ENCODE measurements at places on chromosomes 5 and 9.

DNA sequence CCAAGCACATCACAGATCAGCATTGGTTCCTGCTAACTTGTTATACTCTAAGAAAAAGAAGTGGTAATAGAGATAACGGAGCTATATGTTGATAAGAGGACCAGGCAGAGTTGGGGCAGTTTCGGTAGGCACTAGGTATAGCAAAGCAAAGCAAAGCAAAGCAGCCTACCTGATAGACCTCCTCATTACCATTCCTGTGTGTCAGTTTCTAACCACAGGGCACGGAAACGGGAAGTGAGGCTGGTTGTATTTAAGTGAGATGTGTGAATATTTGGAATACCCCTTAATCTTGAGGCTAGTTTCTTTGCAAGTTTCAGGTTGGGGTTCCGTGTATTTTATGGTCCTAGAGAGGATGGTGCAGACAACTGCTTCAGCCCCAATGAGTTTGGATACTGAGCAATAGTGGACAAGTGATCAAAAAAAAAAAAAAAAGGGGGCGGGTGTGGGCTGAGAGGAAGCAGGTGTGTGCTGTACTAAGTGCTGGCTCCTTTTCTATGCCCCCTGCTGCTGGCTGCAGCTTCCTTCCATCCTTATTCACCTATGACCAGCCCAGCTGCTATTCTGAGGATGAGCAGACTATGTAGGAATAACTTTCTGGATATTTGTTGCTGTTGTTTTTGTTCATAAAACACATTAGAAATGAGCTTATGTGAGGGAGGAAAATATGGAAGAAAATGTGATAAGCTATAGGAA, 183.3 kb downstream of the SH3GL2 start:
- DNase-seq = no peak

DNA sequence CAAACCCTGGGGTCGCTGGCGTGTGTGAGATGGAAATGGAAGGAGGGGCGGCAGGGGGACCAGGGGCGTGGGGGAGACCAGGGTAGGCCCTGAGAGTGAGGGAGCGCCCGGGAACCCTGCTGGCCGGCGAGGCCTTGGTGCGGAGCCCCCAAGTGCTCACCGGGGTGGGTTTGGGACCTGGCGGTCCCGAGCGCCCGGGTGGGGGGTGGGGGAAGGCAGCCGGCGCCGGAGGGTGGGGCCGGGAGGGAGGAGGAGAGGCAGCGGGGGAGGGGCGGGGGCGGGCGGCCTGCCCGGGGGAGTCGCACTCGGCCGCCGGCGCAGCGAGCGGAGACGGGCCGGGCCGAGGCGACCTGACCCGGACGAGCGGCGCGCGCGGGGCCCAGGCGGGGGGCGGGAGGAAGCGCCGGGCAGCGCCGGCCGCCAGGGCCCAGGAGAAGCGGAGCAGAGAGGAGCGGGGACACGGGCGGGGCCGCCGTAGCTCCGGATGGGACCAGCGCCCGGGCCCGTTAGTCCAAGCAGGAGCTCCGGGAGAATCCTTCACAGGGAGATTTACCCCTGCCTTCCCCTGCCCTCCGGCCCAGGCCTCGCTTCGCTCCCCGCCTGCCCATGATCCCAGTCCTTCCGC, at the start of gene NPR2:
TSS of gene NPR2 (plus strand) at position 295 of the 625 bp plus-strand sequence. CDS start 818 bp downstream, outside the sequence.
- DNase-seq = no peak

DNA sequence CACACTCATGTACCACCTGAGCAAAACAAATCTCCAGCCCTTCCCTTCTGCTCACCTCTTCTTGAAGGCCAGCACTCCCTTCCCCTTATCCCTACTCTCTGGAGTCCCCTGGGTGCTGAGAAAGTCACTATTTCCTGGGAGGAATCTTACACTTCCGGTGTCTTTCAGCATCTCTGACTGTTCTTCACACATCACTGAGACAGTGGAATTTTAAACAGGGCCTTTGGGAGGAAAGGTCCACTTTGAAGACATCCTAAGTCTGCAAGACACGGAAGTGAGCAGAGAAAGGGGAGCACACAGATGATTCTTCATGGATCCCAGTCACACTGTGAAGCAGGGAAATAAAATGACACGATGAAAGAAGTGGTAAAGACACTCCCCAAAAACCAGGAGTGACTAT, 25.6 kb downstream of the FRMD3 start:
- no peak for DNase-seq

DNA sequence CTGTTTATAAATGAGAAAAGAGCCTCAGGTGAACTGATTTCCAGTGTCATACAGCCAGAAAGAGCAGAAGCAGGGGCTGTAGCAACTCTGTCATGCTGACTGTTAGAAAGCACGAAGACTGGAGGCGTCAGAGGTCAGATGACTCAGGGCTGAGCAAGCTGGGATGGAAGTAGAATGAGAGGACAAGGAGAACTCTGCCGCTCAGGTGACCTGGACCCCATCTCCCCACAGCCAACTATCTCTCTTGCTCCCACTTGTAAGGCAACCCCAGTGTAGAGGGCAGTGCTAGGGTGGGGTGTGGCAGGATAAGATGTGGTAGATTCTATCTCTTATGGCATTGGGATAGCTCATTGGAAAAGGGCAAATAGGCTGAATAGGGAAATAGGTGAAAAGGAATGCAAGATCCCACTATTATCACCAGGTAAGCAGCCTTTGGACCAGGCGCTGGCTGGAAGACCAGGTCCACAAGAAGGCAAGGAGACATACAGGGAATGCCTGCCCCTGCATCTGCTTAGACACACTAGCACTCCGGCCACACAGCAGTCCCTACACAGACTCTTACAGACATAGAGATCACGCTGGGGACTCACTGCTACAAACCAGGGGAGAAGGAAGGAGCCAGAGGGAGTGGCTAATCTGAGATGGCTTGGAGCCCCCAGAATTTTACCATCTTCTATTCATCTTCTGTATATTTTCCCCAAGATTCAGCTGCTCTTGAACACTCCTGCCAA, 21.2 kb upstream of the LOX start:
- DNase-seq = no peak

- DNase-seq = no peak
Observed at GRCh38 chr9:776086-776485, 65.4 kb upstream of the DMRT1 start.

- no peak for DNase-seq
Observed at GRCh38 chr5:176528301-176528700, 8.9 kb downstream of the RNF44 start.

DNA sequence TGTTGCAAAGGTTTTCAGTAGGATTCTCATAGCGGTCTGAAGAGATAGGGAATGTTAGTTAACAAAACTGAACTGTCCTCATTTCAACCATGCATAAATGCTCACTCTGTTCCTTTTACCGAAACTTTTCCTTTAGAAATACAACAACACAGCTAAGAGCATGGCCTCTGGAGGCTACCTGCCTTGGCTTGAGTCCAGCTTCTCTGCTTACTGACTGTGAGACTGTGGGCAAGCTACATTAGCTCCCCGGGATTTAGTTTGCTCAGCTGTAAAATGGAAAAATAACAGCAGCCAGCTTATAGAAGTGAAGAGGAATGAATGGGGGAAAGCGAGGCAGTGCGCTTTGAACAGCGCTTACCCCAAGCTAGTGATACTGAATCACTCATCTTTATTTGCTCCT, 507.9 kb upstream of the DAP start:
- no peak for DNase-seq

- no peak for DNase-seq
Observed at GRCh38 chr5:105872569-105873270, 1798.0 kb downstream of the EFNA5 start.

DNA sequence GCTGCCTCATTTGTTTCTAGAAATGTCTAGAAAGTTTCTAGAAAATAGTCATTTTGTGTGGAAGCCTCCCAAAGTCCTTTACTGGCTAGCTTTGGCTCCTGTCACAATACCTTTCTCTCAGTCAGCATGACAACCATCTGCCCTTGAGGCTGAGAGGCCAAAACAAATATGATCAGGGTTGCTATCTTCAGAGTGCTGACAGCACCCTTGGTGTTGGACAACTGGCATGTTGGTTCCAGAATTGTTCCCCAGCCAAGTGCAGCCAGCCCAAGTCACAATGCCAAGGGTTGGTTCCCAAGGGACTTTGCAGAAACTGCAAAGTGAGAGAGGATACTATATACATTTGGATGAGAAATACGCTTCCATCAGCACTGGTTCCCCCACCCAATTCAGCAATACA, 140.9 kb upstream of the GAS1 start:
- DNase-seq = no peak

DNA sequence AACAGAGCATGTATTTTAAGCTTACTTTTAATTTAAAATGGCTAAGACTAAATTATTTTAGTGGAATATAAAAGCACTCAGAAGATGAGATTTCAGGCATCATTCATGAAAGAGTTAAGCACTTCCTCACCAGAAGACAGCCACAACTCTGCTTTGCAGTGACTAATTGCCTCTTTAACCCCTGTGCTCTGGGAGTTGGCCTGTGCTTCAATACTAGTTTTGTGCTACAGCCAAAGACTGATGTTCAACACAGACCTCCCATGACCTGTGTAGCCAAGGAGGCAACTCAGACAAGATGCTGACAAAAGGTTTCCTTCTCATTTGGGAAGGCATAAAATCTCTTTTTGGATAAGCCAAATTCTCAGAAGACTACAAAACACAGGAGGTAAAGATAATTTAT, 353.5 kb downstream of the FBXL17 start:
- no peak for DNase-seq

GRCh38 chr5:136258463-136258862, 65.5 kb upstream of the SMIM32 start:
- DNase-seq = no peak

DNA sequence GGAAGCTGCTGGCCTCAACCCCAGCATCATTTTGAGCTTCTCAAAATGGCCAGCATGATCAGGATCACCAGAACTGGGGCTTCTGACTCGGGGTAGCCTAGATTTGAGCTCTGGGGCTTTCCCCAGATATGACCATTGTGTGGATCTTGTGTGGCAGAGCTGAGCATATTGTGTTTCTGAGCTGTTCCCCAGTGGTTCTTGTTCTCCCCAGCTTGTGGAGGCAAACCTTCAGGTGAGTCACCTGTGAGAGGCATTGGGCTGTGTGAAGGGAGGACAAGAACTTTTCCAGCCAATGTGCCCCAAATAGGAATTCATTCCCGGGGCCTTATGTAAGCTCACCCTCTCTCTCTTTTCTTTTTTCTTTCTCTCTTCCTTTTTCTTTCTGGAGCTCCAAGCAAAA, 80.7 kb upstream of the PITX1 start:
- DNase-seq = no peak

- no peak for DNase-seq
Observed at GRCh38 chr9:122445155-122445749, 32.5 kb downstream of the OR1J1 start.

- DNase-seq = peak; percentile 32
Observed at GRCh38 chr5:37198842-37199241, 50.3 kb downstream of the CPLANE1 start.

- DNase-seq = no peak
Observed at GRCh38 chr9:105993116-105993854, 298.9 kb downstream of the TMEM38B start.

DNA sequence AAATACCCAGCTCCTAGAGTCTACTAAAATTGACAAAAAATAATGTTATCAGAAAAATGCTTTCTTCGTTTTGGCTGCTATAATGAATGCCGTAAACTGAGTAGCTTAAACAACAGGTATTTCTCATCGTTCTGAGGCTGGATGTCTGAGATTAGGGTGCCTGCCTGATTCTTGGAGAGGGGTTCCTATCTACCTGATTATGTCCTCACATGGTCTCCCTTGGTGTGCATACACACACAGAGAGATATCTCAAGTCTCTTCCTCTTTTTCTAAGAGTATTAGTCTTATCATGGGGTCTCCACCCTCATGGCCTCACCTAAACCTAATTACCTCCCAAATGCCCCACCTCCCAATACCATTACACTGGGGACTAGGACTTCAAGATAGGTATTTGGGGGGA, 40.6 kb upstream of the CSNK1G3 start:
- DNase-seq = no peak

- no peak for DNase-seq
Observed at GRCh38 chr9:120929229-120929791, 2.7 kb upstream of the TRAF1 start.

DNA sequence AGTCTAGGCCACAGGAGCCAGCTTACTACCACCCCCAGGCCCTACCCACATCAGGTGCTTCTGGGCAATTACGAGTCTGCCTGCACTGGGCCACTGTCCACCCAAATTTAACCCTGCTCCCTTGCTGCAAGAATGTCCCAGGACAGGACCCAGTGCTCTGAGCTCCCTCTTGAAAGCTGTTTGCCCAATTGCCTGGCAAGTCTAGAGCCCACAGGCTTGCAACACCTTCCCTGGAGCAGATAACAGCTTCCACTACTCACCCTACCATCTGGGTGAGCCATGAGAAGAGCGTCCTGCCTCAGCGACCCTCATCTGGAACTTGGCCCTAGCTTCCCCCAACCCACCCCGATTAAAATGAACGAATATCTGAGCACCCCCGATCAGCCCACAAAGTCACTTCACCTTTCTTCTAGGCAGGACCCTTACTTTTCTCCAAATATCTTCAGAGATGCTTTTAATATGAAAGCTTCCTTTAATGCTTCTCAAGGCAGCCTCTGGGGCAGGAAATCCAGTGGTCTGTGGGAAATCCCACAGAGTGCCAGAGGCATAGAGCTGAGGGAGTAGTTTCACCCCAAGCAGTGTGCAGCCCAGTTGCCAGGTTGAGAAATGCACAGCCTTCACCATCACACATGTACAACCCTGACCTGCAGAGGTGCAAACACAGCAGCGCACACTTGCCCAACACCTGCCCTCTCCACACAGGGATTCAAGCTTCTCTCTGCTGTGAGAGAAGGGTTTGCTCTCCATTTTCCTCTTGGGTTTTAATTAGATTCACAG, 10.6 kb downstream of the ACSL6 start:
- DNase-seq = peak; percentile 80

DNA sequence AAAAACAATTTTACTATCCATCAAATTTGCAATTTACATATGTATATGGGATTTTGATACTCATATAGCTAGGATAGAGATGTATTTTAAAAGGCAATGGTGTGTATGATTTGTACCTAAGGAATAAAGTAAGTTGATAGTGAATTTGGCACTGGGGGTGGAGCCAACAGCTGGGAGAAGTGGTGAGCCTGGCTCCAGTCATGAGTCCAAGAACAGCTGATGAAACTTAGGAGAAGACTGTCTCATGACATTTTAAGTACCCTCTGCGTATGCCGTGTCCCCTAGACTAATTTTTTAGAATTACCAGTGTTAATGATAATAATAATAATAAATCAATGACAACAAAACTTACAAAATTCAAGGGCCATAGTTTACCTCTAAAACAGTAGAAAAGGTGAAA, 181.4 kb downstream of the ADCY2 start:
- no peak for DNase-seq

GRCh38 chr9:132293145-132293721, 61.6 kb downstream of the SETX start:
- peak; percentile 13 for DNase-seq

- no peak for DNase-seq
Observed at GRCh38 chr5:11851416-11851815, 52.8 kb downstream of the CTNND2 start.

- no peak for DNase-seq
Observed at GRCh38 chr5:3854188-3854821, 258.7 kb downstream of the IRX1 start.

All from DND-41 (cell line).